ENCODE measurements at places on chromosomes 13 and 19. TPM values are rescaled to one million over a fixed set of nuclear protein-coding genes. Genes with fewer than 3 reads are reported as not detected.

- no peak for DNase-seq
Observed at GRCh38 chr13:31850041-31850555, 110.8 kb downstream of the RXFP2 start.

DNA sequence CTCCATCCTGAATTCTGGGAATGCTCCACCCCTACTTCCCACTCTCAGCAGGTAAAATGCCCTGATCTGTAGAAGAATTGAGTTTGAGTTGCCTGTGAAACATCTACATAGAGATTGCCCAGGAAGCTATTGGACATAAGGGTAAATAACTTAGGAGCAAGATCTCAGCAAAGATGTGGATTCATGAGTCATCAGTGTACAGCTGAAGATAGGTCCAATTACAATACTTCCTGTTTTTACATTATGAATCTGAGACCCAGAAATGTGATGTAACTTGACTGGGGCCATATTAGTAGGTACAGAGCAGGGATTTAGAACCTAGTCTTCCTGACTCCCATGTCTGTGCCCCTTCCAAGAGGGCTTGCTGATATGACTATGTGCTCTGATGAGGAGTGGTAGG, 79.4 kb upstream of the FNDC3A start:
- no peak for DNase-seq

DNA sequence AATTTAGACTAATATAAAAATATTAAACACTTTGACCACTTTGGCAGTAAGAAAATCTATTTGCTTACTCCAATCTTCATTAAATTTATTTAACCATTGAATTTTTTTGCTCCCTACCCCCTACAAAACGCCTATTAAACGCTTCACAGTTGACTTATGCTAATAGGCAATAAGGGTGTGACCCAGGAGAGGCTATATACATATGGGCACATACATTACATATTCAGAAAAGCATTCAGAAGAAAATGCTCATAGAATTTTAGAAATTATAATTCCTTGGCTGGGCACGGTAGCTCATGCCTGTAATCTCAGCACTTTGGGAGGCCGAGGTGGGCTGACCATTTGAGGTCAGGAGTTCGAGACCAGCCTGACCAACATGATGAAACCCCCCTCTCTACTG, 95.6 kb upstream of the STARD13 start:
- DNase-seq: no peak

DNA sequence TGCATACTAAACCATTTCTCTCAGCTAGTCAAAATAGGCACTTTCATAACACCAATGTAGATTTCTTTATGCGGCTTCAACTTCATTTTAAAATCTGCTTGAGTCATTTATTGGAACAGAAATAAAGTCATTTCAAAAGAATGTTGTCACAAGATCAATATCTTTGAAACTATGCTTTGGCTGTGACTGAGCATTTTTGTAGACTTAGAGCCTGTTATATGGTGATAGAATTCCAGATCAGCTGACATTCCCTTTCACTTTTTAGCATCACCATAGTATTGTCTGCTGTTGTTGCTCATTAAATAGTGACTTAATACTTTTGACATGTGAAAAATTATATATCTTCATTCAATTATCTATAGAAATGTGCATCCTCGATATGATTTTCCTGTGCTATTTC, 279.2 kb upstream of the PRR20A start:
- DNase-seq: no peak

Gene SLC1A6
- not detected for total RNA-seq

DNA sequence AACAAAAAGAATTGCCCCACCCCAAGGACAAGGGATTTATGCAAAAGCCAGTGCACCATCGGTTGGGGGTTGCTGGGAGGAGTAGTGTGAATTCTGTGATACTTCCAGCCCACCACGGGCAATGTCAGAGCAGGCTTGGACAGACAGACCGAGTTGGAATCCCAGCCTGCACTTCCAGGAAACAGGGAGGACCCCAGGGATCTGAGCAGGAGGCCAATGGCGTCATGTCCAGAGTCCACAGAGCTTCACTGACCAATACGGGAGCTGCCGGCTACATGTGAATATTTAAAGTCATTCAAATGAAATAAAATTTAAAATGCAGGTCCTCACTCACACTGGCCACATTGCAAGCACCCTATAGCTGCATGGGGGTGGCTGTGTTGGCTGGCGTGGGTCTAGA, 10.9 kb downstream of the ZNRF4 start:
- DNase-seq: no peak

GRCh38 chr19:42386974-42387707, 3.0 kb downstream of the CNFN start:
- no peak for DNase-seq

All from posterior vena cava (tissue), 2 donors.